ENCODE measurements at places on chromosomes 16 and 17.

GRCh38 chr17:41082626-41083025 is 1.3 kb upstream of the KRTAP4-7 start:
- DNase-seq, result no peak

- no peak for DNase-seq
Observed at GRCh38 chr17:5044630-5045029, 9.4 kb upstream of the SLC52A1 start.

DNA sequence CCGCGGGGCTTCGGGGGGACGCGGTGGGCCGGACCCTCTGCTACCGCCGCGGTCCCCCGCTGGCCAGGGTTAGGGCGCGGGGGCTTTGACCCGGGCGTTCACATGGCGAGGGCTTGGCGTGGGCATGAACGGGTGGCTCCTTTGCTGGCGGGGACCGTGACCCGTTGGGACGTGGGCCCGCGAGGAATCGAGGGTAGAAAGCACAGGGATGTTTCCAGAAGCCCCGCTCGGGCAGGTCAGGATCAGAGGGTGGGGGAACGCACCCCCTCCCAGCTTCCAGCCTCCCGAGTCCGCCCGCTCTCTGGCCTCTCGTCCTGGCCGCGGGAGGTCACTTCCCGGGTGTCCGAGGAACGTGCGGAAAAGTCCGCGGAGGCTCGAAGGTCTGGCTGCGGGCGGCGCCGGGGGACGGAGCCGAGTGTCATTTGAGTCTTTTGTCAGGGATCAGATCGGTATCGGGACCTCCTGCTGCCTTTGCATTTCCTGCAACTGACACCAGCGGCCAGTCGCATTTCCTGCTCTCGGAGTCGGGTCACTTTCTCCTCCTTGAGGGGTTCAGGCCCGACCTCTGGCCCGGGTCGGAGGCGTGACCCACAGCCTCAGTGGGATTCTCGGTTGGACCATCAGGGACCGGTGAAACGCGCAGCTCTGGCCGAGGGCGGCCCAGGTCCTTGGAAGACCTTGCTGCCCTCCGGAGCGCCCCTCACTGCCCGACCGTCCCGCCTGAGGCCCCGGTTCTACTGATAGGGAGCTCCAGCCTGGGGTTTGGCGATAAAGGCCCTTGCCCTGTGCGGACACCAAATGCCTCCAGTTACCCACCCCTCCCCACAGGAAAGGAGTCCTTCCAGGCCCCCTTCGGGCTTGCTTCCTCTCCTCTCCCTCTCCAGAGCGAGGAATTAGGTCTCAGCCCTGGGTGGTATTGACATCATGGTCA is 702 bp upstream of the WNT3 start:
- peak; percentile 28 for DNase-seq

DNA sequence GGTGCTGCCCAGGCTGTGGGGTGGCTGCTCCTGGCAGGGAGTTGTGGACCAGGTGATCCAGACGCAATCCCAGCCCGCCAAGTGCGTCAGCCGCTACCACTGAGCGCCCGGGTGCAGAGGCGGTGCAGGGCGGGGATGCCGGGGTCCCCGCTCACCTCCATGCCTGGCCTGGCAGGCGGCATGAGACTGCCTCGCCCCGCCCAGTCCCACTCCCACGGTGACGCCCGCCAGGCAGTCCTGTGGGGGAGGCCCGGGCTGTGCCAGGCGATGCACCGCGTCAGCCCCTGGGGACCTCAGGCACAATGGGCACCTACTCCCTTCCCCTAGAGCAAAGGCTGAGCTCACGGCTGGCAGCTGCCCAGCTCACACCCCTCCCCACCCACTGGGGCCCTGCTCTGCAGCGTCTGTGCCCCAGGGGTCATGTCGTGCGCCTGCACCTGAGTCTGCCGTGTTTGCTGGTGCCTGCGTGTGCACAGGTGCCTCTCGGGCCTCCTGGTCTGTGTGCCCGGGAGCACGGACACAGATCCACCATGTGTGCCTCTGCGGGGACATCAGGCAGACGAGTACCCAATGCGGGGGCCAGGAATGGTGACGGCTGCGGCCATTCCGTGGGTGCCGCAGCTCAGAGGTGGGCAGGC is 5.3 kb downstream of the RPUSD1 start:
- DNase-seq, result no peak

DNA sequence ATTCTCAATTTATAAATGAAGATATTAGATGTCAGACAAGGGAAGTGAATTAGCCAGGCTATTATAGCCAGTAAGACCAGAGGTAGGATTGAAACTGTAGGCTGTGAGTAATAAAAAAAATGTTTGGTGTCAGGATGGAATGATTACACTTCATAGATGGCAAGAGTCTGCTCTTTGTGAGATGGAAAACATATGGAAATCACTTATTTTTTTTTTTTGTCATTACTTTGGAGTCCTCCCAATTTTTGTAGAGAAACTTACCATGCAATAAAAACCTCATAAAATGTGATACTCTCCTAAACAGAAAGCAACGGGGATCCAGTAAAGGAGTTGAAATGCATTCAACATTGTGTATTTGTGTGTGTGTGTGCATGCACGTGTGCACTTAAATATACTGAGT is 532.7 kb upstream of the CDH8 start:
- no peak for DNase-seq

DNA sequence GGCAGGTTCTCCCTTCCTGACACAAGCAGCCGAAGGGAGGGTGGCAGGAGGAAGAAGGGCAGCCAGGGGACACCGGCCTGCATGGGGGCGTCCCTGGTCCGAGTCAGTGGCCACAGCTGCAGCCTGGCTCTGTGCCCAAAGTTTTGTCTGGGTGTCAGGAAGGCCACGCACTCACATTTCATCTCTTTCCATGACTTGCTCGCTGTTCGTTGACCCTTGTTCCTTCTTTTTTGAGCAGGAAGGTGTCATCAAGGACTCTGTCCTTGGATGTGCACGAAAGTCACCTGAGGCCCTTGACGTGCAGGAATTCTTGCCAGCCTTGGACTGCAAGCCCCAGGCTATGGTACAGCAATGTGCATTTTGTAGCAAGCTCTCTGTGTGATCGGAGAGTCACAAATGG is 93.3 kb downstream of the TNFRSF13B start:
- DNase-seq, result no peak

DNA sequence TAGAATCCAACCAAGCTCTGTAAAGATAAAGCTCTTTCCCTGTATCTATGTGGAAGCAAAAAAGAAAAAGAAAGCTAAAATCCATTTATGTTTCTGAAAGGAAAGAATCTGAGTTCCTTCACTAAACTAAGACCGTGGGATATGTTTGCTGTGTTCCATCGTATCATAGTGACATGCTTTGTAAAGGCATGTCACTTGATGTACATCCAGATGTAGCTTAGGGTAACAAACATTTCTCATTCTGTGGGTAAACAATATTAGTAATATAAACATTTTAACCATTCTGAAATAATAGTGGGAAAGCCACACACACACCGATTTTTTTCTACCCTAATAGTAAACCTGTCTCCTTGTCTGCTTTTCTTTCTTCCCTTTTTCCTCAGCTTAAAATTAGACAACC is 78.1 kb downstream of the TUBD1 start:
- no peak for DNase-seq

DNA sequence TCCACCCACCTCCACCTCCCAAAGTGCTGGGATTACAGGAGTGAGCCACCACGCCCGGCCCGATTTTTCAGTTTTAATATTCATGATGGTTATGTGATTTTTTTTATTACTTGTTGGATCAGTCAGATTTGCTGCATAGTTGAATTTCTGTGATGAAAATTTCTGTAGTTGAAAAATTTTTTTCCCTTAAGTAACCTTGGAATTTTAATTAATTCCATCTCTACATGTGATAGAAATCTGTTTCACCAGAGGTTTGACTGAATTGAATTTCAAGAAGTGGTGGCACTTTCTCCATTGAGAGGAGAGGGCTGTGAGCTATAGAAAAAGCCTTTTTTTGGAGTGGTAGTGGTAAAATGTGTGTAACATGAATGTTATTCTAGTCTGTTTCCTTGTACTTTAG is 24.7 kb downstream of the WIPF2 start:
- no peak for DNase-seq

DNA sequence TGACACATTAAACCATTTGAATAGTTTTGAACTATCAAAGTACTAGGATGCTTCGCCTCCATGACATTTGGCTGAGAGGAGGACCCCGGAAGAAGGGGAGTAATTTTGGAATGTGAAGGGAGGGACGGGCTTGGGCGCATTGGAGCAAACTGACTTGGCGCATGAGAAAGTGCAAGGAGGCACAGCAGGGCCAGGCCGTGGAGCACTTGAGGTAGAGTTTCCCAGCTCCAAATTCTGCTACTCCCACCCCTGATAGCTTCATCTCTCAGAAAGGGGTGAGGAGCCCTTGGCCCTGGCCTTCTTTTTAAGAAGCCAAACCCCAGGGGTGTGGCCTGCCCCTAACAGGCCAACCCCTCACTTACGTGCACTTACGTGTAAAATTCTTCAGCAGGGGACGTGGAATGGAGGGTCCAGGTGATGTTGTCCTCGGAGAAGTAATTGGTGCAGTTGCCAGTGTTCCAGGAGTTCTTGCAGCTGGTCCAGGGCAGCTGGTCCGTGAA is 17.7 kb downstream of the SLC6A4 start:
- no peak for DNase-seq

- DNase-seq, result no peak
Observed at GRCh38 chr17:74183411-74183810, 20.1 kb upstream of the RPL38 start.

DNA sequence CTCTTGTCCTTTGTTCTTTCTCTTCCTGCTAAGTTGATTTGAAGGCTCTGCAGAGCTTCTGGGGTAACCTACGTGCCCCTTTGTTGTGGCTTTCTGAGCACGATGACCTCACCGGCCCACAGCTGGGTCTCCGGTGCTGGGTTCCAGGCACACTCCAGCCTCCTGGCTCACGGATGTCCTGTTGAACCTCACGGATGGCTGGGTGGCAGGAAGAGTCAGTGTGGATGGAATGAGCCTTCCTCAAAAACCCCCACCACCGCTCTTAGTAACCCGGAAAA is 116.0 kb downstream of the SOCS1 start:
- DNase-seq, result no peak

GRCh38 chr16:57730771-57731730 is 4.5 kb upstream of the KATNB1 start:
- no peak for DNase-seq

- DNase-seq, result peak; percentile 62
Observed at GRCh38 chr16:31242206-31242605, 17.6 kb upstream of the ITGAM start.

DNA sequence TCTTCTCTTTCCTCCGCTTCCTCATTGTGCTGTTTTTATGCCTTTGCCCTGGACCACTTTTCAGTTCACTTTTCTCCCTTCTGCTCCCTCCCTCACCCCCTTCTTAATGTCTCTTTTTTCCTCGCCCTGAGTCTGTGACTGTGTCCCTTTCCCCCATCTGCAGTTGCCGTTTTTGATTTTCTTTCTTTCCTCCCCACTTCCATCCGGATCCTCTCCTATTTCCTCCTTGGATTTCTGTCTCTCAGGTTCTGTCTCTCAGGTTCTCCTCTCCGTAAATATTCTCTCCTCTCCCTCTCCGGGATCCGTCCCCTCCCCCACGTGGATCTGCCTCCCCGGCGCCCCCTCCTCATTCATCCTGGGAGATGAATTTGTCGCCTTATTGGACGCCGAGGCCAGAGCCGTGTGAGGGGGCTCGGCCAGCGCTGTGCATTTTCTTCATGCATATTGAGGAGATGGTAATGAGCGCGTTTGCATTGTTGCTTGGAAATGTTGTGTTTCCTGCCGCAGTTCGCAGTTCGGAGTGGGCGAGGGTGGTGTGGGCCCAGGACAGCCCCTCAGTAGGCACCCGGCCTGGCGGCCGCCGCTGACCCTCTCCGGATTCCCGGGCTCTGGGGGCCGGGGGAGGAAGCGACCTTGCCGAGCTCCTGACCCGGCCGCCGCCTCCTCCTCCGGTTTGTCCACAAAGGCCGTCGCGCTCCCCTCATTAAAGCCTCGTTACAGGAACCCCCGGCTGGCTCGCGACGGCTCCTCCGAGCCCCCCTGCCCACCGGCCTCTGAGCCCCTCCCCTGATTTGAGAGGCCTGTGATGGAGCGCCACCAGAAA is 4.5 kb upstream of the IRX3 start:
- DNase-seq, result no peak

DNA sequence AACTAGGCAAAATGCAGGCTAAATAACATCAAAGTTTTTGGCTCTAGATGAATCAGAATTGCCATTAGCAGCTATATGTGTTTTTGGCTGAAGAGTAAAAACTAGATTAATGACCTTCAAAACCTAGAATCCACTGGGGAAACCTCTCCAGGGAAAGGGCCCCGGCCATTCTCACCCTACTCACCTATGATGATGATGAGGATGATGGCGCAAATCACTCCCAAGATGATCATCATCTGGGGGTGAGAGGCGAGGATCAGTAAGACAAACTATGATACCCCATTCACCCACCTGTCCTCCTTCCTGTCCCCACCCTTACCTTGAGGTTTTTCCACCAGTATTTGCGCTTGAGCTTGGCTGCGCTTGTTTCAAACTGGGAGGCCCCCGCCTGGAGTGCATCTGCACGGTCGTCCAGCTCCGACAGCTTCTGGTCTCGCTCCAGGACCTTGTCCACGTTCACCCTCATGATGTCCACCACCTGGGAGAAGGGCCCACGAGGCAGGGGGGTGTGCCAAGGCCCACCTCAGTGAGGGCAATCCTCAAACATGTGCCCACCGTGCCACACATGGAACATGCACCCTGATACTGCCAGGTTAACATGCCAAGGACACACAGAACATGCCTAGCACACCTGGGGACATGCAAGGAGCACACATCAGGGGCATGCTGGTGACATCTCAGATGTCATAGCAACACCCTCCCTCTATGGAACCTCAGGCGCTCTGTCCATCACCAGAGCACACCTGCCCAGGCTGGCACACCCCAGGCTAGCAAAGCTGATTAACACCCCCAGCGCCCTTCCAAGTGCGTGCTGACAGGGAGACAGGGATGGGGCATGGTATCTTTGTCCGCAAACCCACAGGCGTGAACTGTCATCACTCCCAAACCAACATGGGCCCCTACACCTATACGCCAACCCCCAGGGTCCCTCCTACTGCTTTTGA is 1.2 kb downstream of the VAMP2 start:
- DNase-seq, result no peak

DNA sequence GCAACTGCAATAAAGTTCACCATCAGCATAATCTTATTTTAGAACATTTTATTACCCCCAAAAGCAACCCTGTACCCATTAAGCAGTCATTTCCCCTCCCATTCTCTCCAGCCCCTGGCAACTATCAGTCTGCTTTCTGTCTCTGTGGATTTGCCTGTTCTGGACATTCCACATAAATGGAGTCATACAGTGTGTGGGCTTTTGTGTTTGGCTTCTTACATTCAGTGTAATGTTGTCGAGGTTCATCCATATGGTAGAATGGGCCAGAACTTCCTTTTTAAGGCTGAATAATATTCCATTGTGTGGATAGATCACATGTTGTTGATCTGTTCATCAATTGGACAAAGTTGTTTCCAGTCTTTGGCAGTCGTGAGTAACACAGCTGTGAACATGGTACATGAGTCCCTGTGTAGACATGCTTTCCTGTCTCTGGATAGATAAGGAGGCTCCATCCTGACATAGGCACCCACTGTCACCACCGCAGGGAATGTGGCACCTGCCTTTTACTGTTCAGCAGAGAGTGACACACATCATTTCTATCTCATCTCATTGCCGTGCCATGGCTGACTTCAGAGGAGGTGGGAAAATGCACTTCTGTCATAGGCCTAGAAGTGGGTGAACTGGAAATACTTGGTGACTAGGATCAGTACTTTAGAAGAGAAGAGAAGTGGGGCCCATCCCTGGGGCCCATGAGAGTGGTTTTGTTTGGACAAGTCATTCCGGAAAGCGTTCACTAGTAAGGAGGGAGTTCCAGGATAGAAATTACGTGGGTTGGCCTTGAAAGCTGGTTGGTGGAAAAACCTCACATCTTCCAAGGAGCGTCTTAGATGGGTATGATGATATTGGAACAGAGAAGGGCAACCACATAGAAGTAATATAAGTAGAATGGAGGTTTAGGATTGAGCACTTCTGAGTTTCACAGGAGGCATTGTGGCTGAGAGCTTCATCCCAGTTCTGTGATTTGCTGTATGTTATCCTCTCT is 25.8 kb downstream of the EPN2 start:
- no peak for DNase-seq
